Caki2 (cell line): ENCODE measurements at places on chromosomes 3 and 15. TPM values are rescaled to one million over a fixed set of nuclear protein-coding genes. Genes with fewer than 3 reads are reported as not detected.

MNS1 gene
- total RNA-seq: 1.1 and 4.2 TPM in 2 replicates

DNA sequence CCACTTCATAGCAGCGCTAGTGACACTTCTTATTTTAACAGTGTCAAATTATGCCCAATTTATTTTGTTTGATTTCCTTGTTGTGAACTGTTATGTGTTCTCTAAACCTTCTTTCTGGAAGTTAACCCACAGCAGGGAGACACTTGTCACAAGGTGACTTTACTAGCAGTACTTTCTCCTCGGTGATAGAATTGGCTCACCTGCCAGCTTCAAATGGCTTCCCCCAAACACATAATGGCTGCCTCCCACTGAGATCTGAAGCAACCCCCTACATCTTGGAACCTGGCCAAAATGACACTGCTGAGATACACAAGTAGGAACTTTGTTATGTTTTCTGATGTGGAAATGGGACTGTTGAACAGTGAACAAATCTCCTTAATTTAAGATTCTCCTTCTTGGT lies 238.8 kb upstream of the DPH6 start:
- no peak for DNase-seq

DNA sequence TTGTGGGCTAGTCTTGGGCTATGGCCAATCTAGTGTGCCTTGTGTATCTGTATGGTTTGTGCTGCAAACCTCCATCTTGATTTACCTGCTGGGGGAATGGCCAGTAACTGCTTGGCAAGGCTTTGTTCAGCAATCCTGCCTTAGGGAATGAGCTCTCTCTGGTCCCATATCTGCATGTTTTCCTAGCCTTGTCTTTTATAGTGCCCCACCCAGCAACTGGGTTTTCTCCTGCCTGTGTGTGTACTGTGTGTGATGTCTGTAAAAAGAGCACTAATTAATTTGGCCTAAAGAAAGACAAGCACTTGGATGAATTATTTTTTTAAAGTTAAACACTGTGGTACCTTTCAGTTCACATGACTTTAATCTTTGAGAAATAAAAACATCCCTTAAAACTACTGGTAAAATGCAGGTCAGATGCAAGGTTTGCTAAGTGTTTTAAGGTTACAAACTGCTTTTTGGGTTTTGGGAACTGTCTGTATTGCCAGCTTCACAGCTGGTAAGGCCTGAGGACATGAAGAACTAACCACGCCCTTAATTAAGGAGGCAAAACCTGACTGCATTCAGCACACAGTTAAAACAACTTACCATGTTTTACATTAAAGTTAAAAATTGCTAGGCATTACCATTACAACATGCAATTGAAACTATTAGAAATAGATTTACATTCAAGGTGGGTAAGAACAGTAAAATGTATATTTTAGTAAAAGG lies 1169.2 kb downstream of the OTOL1 start:
- no peak for DNase-seq

DNA sequence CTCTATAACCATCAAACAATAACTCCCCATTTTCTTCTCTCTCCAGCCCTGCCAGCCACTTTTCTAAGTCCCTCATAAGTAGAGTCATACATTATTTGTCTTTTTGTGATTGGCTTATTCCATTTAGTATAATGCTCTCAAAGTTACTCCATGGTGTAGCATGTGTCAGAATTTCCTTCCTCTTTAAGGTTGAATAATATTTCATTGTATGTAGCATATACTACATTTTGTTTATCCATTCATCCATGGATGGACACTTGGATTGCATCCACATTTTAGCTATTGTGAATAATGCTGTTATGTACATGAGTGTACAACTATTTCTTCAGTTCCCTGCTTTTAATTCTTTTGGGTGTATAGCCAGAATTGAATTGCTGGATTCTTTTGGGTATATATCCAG lies 138.4 kb downstream of the ATG7 start:
- DNase-seq: no peak

DNA sequence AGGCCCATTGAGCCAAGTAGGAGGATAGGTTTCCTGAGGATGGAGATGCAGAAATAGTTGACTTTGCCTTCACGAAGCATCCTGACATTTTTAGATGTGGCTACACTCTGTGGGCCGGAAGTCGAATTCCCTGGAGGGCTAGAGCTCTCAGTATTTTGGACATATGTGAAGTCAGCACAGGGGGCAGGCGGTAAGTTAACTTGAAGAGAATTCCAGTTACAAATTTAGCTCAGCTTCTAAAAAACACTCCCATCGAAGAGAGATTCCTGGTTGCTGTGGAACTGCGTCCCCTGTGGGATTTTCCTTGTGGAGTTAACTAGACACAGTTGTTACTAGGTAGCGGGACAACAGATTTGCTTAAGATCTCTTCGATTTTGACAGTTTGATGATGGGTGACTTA lies 161.9 kb upstream of the RGMA start:
- DNase-seq: no peak

GRCh38 chr3:10459954-10460754 lies 45.2 kb downstream of the ATP2B2 start:
- DNase-seq: peak; percentile 74
